ENCODE measurements at places on chromosomes 12 and 14.
A peak's percentile ranks its signal among the peaks of the same experiment; 100 is the strongest.

- DNase-seq = no peak
Observed at GRCh38 chr12:3333991-3334391, 157.0 kb upstream of the PRMT8 start.

- no peak for DNase-seq
Observed at GRCh38 chr14:20820063-20820904, 17.6 kb upstream of the RNASE1 start.

GRCh38 chr12:82029936-82030335 lies 270.8 kb upstream of the PPFIA2 start:
- no peak for DNase-seq

- DNase-seq = no peak
Observed at GRCh38 chr12:85951823-85952222, 77.7 kb downstream of the NTS start.

GRCh38 chr12:51362307-51362706 lies 15.8 kb upstream of the CELA1 start:
- DNase-seq = no peak

DNA sequence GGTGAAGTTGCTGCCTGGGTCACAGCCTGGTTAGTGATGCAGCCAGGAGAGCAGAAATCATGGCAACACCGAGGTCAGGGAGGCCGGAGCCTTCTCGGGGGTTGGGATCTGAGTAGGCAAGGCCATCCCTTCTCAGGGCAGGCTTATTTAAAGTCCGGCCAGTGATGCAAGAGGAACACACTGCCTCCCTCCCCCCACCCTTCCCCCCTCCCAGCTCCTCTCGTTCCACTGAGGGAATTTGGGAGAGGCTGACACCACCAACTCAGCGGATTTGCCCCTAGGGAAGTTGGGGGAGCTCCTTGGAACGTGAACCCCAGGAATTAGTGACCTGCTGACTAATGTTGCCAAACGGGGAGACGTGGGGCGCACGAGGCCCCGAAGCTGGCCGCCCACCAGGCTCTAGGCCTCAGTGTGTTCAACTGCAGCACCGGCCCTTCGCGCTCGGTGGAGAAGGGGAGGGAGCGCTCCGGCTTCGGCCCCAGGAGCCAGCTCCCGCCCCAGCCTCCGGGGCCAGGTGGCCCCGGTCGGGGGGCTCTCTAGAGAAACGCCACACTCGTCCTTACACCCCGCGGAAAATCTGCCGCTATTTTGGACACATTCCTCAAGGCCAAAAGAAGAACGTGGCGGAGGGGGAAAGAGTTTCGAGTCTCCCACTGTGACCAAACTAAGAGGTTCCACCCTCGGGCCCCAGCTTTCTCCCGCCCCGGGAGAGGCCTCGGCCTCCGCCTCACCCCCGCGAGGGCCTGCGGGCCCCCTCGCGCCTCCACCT lies 1.6 kb downstream of the CTDSP2 start:
- peak; percentile 86 for DNase-seq

GRCh38 chr14:54314365-54315104 lies 82.3 kb upstream of the CDKN3 start:
- no peak for DNase-seq

DNA sequence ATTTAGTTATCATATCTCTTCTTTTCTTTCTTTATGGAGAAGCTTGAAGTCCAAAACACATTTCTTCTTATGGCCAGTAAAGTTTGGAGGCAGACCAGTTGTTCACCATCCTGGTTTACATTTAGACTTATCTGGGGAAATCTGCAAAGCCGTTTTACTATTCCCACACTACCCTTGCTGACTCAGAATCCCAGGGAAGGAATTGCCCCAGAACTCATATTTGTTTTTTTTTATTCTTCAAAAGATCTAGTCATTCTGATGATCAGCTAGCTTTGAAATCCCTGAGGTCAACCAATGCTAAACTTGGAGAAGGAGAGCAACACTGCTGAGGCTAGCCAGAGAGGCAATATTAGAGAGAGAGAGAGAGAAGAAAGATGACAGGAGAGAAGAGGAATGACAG lies 12.3 kb upstream of the LMO3 start:
- no peak for DNase-seq

- peak; percentile 84 for DNase-seq
Observed at GRCh38 chr14:75303381-75303789, 24.8 kb downstream of the FOS start.

- DNase-seq = no peak
Observed at GRCh38 chr14:60760644-60761364, 26.2 kb downstream of the MNAT1 start.

DNA sequence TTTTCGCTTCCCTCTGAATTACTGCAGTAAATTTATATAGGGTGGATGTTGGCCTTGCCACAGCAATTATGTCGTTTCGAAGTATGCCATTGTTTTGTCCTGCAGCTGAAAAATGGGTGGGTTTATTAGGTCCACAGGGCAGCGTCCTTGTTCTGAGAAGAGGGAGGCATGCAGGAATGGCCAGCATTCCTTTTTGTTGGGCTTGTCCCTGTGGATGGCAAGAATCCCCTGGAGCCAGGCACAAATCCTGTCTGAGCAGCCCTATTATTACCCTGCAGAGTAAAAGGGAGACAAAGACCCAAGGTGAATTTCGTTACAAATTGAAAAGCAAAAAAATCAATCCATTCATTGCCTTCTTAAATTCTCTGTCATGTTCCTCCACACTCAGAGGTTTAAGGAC lies 88.1 kb downstream of the CHST11 start:
- no peak for DNase-seq

- no peak for DNase-seq
Observed at GRCh38 chr14:74792249-74793039, 29.3 kb downstream of the YLPM1 start.

- no peak for DNase-seq
Observed at GRCh38 chr12:42216737-42217136, 21.3 kb downstream of the YAF2 start.

DNA sequence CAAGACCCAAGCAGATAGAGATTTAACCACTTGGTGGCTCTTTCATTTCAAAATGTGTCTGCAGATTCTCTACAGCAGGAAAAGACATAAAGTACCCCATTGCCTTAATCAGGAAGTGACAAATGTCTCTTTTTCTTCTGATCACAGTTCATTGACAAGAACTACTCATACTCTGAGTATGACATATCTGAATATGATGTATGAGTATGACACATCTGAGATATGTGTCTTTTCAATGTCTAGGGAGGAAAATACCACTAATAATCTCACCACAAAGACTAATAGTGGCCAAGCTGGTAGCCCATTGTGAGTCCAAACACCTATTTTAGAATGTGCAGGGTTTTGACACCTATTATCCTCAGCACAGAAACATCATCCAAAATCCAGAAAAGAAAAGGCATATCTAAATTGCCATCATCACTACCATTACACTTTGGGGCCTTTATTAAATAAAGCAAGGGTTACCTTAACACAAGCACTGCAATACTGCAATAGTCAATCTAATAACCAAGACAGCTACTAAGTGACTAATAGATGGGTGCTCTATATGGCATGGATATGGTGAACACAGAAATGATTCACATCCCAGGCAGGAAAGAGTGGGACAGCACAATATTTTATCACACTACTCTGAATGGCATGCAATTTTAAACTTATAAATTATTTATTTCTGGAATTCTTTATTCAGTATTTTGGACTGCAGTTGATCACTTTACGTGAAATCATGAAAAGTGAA lies 243.7 kb upstream of the FAR2 start:
- no peak for DNase-seq

- DNase-seq = no peak
Observed at GRCh38 chr14:76256545-76256944, 104.8 kb downstream of the GPATCH2L start.

DNA sequence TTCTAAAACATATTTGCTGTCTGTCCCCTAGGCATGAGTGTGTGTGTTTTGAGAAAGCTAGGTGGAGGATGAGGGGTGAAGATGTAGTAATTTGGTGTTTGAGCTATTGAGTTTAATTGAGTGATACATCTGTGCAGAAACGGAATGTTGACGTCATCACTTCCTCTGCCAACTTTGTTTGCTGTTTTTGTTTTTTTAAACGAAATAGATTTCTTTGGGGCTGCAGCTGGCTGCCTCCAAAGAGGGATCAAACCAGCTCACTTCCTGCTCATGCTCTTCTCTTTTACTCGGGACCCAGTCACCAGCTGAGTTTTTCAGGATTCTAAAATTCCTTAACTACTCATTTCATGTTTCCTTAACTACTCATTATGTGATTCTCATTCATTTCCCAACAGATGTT lies 19.5 kb upstream of the CRACR2A start:
- DNase-seq = no peak

- DNase-seq = peak; percentile 83
Observed at GRCh38 chr12:27333403-27334009, 870 bp downstream of the BMAL2 start.

- DNase-seq = no peak
Observed at GRCh38 chr14:85093631-85094330, 436.2 kb upstream of the FLRT2 start.

DNA sequence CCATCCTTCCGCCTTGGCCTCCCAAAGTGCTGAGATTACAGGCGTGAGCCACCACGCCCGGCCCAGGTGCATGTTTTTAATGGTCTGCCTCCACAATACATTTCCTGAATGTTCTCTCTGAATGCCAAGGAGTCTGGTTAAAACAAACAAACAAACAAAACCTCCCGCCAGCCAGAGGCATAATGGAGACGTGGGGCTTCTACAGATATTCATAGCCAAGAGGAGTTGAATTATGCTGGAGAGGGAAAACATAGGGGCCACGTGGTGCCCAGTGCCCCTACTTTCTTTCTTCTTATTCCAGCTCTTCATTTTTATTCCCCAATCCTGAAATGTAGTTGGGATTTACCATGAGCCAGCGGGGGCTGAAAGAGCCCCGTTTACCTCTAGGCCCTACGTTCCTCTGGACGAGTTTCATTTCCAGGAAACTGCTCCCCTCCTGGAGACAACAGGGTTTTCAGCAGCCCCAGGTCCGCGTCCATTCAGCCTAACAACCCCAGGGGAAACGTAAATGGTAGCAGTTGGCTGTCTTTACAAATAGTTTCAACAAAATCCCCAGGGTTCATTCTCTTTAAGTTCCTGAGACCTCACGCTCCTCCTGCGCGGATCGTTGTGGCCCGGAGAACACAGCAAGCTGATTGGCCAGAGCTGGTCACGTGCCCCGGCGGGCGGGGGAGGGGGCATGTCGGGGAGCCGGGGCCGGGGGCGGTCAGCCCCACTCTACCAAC lies 108.5 kb upstream of the ESRRB start:
- peak; percentile 86 for DNase-seq

GRCh38 chr12:132781938-132782337 lies 20.3 kb upstream of the ANKLE2 start:
- no peak for DNase-seq

DNA sequence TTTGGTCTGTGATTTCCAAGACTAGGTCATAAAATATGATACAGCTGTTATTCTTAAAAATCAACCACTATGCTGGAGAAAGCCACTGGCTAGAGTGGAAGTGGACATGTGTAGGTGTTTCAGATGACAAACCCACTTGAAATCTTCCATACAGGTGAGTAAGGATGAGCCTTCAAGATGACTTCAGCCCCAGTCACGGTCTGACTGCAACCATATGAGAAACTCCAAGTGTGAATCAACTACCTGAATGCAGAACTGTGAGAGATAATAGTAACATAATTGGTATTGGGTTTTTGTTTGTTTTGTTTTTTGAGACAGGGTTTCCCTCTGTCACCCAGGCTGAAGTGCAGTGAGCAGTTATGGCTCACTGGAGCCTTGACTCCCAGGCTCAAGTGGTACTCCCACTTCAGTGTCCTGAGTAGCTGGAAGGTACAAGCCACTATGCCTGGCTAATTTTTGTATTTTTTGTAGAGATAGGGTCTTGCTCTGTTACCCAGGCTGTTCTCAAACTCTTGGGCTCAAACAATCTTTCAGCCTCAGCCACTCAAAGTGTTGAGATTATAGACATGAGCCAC lies 273.3 kb upstream of the LRIG3 start:
- DNase-seq = no peak

- DNase-seq = no peak
Observed at GRCh38 chr12:88638966-88639760, 58.9 kb upstream of the KITLG start.

- no peak for DNase-seq
Observed at GRCh38 chr12:131751335-131751734, 40.4 kb downstream of the SFSWAP start.

DNA sequence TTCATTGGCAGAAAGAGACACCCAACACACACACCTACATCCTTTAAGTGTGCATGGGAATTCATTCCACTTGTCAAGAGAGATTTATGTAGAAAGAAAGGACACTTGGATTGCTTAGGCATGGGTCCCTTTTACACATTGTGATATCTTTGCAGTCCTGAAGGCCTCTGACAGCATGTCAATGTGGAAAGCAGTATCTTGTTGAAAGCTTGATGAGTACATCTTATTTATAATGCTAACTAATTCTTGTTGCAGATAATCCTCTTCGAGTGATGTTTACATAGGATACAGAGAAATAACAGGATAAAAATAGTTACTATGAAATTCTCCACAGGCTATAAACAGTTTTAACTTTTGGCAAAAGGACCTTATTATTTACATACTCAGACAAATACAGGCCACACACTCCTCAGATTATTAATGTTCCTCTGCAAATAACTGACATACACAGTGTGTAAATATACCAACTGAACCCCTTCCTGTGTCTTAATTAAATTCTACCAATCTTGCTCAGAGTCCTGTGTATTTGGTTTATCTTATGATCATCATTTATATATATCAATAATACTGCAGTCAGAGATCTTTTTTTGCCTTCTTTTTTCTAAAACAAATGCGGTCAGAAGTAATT lies 111.8 kb upstream of the DIO2 start:
- DNase-seq = no peak

DNA sequence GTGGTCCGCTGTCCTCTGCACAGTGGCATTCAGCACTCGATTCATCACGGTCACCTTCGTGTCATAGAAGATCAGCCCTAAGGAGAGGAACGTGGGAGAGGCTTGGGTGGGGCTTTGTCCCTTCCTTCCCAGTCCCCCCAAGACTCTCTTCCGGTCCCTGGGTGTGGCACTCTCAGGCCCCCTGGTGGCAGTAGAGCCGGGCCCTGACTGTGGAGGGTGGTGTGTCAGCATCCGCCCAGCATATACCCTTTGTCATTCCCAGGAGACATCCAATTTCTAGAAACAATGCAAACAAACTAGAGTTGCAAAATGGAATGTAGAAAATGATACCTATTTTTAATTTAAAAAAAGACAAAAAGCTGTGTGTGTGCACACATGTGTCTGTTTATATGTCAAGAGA lies 45.0 kb downstream of the TRAFD1 start:
- no peak for DNase-seq

GRCh38 chr14:104460791-104461651 lies 118.5 kb upstream of the C14orf180 start:
- no peak for DNase-seq

DNA sequence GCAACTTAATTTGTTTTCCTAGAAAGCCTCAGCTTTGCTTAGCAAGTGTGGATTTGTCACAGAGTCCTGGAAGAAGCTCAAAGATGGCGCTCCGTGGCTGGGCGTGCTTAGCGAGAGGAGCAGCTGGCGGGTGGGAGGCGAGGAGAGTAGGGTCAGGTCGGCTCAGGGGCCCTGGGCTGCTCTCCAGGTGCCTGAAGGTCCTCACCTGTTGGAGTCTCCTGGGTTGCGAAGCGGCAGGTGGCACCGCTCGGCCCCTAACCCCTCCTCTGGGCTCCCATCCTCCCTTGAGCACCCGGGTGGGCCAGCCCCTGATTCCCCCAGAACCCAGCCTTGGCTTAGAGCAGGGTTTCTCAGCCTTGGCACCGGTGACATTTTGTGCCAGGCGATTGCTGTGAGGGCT lies 25.1 kb downstream of the LRTM2 start:
- DNase-seq = no peak

- no peak for DNase-seq
Observed at GRCh38 chr12:41917938-41918341, 226.7 kb downstream of the GXYLT1 start.

Measured in Right ventricle myocardium inferior (tissue), 1 donor.